ENCODE measurements at places on chromosomes 13 and 19. TPM values are rescaled to one million over a fixed set of nuclear protein-coding genes. Genes with fewer than 3 reads are reported as not detected.

DNA sequence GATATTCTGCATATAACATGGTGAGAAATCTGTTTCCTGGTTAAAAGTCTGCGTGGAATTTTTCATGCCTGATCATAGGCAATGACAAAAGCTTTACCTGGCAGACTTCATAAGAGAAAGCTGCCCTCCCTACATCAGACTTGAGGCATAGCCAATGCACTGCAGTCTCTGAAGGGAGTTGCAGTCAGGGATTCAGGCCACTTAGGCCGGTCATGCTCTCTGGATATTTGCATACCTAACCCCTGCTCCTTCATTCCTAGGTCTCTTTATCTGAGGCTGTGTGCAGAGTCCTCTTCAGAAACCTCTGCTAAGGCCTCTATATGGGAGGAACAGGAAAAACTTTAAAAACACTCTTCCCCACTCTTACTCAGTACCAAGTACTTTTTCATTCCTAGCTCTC is 287.4 kb downstream of the PCDH17 start:
- no peak for DNase-seq
- H3K4me3 ChIP-seq = no peak overlapping the region
- no peaks in the 10 kb centered on the region for H3K4me1 ChIP-seq
- no peaks in the 10 kb centered on the region for H3K36me3 ChIP-seq
- no peaks in the 10 kb centered on the region for H3K27me3 ChIP-seq

DNA sequence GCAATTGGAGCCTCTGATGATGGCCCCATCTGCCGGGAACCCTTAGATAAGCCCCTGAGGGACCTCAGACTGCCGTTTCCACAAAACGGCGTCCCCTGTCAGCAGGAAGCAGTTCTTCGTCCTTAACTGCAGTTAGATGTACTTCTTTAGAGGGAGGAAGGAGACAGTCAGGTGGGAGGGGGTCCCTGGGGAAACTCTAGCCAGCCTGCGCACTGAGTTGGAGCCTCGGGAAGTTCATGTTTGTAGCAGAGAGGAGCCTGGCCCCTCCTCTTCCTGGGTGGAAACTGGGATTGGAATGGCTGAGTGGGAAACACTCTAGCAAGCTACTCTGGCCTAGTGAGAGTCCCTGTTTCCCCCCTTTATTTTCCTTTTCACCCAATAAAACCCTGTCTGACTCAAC is 612.4 kb downstream of the PCDH9 start:
- no peaks in the 10 kb centered on the region for H3K27me3 ChIP-seq
- H3K27ac ChIP-seq = no peak overlapping the region
- DNase-seq = no peak
- H3K4me3 ChIP-seq = no peak overlapping the region
- no peaks in the 10 kb centered on the region for H3K4me1 ChIP-seq

- H3K36me3 ChIP-seq = no peaks in the 10 kb centered on the region
- H3K4me3 ChIP-seq = no peak overlapping the region
- DNase-seq = no peak
- H3K27ac ChIP-seq = no peak overlapping the region
- H3K27me3 ChIP-seq = peaks cover 22% of the 10 kb centered on the region
Measured at GRCh38 chr19:405121-405965, 3.6 kb downstream of the C2CD4C start.

DNA sequence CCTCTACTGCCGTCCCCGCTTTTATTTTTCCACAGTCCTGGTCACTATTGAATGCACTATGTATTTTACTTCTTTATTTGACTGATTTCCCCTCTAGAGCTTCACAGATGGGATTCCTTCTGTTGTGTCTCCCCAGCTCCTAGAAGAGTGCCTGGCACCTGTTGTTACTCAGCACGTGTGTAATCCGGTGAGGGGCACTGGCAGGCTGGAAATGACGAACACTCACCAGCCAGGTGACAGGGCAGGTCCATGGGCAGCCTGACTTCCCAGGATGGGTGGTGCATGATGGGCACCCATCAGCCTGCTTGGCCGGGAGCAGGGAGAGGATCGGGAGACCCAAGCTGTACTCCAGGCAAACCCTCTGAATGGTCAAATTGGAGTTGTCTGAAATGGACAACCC is 67.2 kb downstream of the CEBPG start:
- H3K27me3 ChIP-seq = no peaks in the 10 kb centered on the region
- peaks cover 3% of the 10 kb centered on the region for H3K4me1 ChIP-seq
- no peaks in the 10 kb centered on the region for H3K36me3 ChIP-seq
- DNase-seq = no peak
- no peak overlapping the region for H3K4me3 ChIP-seq
- no peak overlapping the region for H3K27ac ChIP-seq

DNA sequence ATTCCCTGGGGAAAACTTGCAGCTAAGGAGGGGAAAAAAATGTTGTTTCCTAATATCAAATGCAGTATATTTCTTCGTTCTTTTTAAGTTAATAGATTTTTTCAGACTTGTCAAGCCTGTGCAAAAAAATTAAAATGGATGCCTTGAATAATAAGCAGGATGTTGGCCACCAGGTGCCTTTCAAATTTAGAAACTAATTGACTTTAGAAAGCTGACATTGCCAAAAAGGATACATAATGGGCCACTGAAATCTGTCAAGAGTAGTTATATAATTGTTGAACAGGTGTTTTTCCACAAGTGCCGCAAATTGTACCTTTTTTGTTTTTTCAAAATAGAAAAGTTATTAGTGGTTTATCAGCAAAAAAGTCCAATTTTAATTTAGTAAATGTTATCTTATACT is 33.6 kb downstream of the TNFSF11 start:
- no peaks in the 10 kb centered on the region for H3K4me1 ChIP-seq
- H3K27me3 ChIP-seq = peaks cover 6% of the 10 kb centered on the region
- no peak overlapping the region for H3K27ac ChIP-seq

- no peak overlapping the region for H3K27ac ChIP-seq
- H3K27me3 ChIP-seq = no peaks in the 10 kb centered on the region
- no peak overlapping the region for H3K4me3 ChIP-seq
- DNase-seq = peak; percentile 8
- peaks cover 25% of the 10 kb centered on the region for H3K36me3 ChIP-seq
Measured at GRCh38 chr19:56301155-56301554, 13.5 kb downstream of the ZSCAN5A start.

DNA sequence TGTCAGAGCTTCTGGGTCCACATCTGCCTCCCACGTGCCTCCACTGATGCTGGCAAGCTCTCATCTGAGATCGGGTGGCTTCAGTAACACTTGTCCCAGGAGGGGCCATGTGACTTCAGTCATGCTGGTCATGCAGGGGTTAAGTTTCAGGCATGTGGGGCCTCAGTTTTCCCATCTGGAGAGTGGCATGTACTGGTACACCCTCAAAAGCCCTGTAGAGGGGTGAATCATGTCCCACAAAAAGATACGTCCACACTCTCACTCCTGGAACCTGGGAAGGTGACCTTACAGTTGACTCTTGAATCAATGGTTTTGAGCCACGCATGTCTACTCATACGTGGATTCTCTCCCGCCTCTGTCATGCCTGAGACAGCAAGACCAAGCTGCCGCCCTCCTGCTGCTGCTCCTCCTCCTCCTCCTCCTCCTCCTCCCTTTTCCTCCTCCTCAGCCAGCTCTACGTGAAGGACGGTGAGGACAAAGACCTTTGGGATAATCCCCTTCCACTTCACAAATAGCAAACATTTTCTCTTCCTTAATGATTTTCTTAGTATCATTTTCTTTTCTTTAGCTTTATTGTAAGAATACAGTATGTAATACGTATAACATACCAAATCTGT is 53.7 kb downstream of the COMP start:
- no peak overlapping the region for H3K27ac ChIP-seq
- no peak for DNase-seq
- peaks cover 3% of the 10 kb centered on the region for H3K4me1 ChIP-seq
- no peaks in the 10 kb centered on the region for H3K36me3 ChIP-seq
- no peaks in the 10 kb centered on the region for H3K27me3 ChIP-seq

Gene XAB2
- 50.7 TPM for total RNA-seq

Gene ZNF419
- total RNA-seq = 6.1 TPM

Gene PDS5B
- 44.1 TPM for total RNA-seq
